Chondrocyte (in vitro differentiated cells): ENCODE measurements at places on chromosomes 13 and 19. TPM values are rescaled to one million over a fixed set of nuclear protein-coding genes. Genes with fewer than 3 reads are reported as not detected.

The VSTM1 gene
- total RNA-seq, result not detected in 3 replicates

The THSD1 gene
- 6.5 to 12.5 TPM (median 6.7 TPM) in 3 replicates for total RNA-seq

The ERVV-1 gene
- total RNA-seq, result not detected in 3 replicates

The PGLYRP2 gene
- not detected in 3 replicates for total RNA-seq

DNA sequence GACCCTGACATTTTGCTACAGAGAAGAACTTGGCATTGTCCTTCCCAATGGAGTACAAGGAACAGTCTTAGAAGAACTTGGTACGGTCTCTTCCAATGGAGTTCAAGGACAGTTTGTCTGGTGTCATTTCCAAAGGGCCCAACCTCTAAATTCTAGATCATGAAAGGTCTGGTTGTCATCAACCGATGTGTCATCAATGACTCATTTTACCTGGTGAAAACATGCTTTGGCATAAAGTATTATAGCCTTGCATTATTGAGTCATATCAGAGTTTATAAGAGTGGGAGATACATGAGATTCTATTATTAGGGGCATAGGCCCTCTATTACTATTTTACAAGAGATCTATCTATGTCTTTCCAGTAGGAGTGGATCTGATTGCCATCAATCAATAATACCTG, 4.3 kb downstream of the CYP2B6 start:
- no peak overlapping the region for H3K4me3 ChIP-seq
- DNase-seq, result no peak
- no peaks in the 10 kb centered on the region for H3K36me3 ChIP-seq
- H3K4me1 ChIP-seq, result no peaks in the 10 kb centered on the region
- no peak overlapping the region for H3K27ac ChIP-seq

- peaks cover 12% of the 10 kb centered on the region for H3K36me3 ChIP-seq
- H3K4me1 ChIP-seq, result peaks cover 28% of the 10 kb centered on the region
- DNase-seq, result no peak
- no peaks in the 10 kb centered on the region for H3K27me3 ChIP-seq
- peak overlapping the region; percentile 80 for H3K4me3 ChIP-seq
Observed at GRCh38 chr19:10501971-10502523, 1.1 kb downstream of the KEAP1 start.

DNA sequence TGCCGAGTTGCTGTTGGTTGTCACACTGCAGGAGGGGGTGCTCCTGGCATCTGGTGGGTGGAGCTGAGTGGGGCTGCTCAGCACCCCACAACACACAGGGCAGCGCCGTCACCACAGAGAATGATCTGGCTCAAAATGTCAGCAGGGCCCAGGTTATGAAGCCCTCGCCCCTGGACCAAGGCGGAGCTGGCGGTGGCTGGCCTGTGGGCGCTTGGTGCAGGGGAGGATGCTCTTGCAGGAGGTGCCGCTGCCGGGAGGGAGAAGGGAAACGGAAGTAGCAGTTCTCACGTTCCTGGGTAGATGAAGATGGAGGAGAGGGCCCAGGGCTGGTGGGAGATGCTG, 14.2 kb upstream of the LENG8 start:
- DNase-seq, result no peak
- no peak overlapping the region for H3K4me3 ChIP-seq
- no peaks in the 10 kb centered on the region for H3K36me3 ChIP-seq

- DNase-seq, result no peak
- H3K36me3 ChIP-seq, result peaks cover 6% of the 10 kb centered on the region
- peaks cover 45% of the 10 kb centered on the region for H3K27me3 ChIP-seq
- H3K4me3 ChIP-seq, result no peak overlapping the region
Observed at GRCh38 chr13:45623516-45624090, 8.1 kb upstream of the ERICH6B start.

DNA sequence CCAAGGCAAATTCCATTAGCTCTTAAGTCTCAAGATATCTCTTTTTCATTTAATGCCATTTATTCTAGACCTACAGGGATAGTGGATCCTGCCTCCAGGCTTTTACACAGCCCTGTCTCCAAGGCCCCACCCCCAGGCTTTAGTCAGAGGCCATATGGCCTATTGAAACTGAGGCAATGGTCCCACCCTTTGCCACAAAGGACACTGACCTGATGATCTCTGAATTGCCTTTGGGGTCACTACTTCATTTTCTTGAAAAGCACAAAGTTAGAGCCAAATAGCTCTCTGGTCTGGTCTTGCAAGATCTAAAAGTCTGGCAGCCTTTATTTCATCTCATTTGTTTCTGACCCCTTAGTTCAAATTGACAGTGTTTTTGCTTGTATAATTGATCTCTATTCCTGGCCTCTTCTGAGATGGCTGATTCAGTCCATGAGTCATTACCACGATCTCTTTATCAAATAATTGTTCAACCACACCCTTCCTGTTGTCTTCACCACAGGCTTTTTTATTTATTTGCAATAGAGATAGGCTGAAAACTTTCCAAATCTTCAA, 209.8 kb downstream of the FGF14 start:
- no peaks in the 10 kb centered on the region for H3K36me3 ChIP-seq
- no peak overlapping the region for H3K27ac ChIP-seq
- no peaks in the 10 kb centered on the region for H3K27me3 ChIP-seq
- peaks cover 25% of the 10 kb centered on the region for H3K4me1 ChIP-seq

DNA sequence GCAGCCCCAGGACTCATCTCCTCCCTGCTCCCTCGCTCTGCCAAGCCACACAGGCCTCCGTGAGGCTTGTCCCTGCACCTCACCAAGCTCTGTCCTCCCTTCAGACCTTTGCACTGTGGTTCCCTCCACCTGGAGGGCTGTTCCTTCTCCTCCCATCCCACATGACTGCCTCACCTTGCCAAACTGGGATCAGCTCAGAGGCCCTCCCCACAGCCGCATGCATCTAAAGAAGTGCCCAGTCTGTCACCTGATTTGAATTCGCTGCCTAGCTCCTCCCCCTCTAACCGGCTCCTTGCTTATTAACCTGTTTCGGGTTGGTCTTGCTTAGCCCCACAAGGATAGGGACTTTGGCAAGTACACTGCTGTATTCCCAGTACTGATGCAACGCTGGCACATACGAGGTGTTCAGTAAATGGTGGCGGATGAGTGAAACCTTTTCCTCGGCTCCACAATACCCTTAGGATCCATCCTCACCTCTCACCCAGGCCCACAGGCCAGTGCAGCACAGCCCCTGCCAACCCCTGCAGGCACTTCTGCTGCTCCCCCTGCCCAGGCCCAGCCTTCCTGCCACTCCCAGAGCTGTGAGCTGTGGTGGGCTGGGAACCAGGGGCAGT, 4.4 kb downstream of the AKT2 start:
- DNase-seq, result peak; percentile 78
- H3K27ac ChIP-seq, result peak overlapping the region; percentile 5
- H3K27me3 ChIP-seq, result no peaks in the 10 kb centered on the region
- H3K4me3 ChIP-seq, result no peak overlapping the region
- H3K4me1 ChIP-seq, result peaks cover 52% of the 10 kb centered on the region

- H3K36me3 ChIP-seq, result no peaks in the 10 kb centered on the region
- H3K27ac ChIP-seq, result no peak overlapping the region
- no peak for DNase-seq
- peaks cover 23% of the 10 kb centered on the region for H3K27me3 ChIP-seq
- no peaks in the 10 kb centered on the region for H3K4me1 ChIP-seq
Observed at GRCh38 chr13:27712421-27712820, 79.9 kb upstream of the GSX1 start.

- H3K27me3 ChIP-seq, result no peaks in the 10 kb centered on the region
- peaks cover 29% of the 10 kb centered on the region for H3K36me3 ChIP-seq
- no peak overlapping the region for H3K4me3 ChIP-seq
Observed at GRCh38 chr19:41328842-41329225, 18.9 kb downstream of the CCDC97 start.

DNA sequence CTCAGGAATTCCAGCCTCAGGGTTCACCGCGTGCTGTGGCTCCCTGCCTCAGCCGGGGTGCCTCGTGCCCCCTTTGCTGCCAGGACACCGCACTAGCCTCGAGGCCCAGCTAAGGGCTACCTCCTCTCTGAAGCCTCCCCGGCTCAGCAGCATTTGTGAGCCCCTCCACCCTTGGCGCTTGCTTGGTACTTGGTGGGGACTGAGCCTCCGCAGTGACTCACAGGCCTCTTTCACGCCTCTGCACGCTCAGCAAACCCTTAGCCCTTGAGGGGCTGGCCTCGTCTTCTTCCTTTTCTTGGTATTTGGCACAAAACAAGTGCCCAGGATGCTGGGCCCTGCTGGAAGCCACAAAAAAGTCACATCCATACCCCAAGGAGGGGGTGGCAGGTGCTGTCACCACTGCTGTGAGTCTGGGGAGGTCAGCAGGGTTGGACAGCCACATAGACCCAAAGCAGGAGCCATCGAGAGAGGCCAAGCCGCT, 85.4 kb upstream of the TM9SF2 start:
- H3K36me3 ChIP-seq, result peaks cover 2% of the 10 kb centered on the region
- peaks cover 11% of the 10 kb centered on the region for H3K27me3 ChIP-seq
- DNase-seq, result no peak
- no peak overlapping the region for H3K27ac ChIP-seq

DNA sequence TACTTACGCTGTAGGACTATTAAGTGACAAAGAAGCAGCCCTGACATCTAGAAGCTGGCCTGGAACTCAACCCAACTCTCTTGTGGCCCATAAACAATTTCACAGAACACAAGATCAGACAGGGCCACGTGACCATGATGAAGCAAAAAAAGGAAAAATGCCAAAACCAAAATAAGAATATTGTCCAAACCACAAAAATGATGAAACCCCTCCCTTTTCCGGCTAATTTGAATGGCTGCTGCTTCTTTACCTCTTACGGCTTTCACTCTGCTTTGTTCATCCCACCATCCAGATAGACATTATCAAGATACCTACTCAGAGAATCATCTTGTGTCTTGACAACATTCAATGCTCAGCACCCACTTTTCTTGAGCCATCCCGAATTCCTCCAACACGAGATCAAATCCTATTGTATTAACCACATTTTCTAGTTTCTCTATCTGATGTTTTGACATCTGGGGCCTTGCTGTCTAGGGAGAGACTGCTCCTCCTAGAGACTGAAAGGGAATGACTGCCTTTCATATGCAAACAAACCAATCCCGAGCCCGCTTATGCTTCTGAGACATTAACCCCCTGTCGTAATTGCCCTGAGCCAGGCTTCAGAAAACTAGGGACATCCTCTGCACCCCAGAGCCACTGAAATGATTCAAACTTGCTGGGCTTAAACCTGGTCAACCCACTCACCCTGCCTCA, 186.3 kb downstream of the TDRD3 start:
- H3K27ac ChIP-seq, result no peak overlapping the region
- DNase-seq, result no peak
- no peak overlapping the region for H3K4me3 ChIP-seq
- H3K27me3 ChIP-seq, result no peaks in the 10 kb centered on the region
- no peaks in the 10 kb centered on the region for H3K36me3 ChIP-seq

DNA sequence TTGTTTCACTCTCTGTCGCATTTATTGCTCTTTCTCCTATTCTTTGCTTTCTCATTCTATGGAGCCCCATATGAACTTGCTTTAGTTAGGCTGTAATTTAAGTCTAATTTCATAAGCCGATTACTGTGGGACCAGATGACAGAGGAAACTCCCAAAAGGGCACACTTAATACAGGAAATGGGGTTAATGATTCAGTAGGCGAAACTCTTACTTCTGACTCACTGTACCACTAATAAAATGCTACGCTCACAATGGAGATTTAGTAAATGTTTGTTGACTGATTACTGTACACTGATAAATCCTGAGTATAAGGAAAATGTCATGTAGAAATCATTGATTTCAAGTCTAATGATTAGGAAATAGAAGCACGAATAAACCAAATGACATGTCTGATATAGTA, 276.4 kb downstream of the KLF5 start:
- H3K4me3 ChIP-seq, result no peak overlapping the region
- H3K27ac ChIP-seq, result no peak overlapping the region
- no peak for DNase-seq
- no peaks in the 10 kb centered on the region for H3K36me3 ChIP-seq
- H3K27me3 ChIP-seq, result no peaks in the 10 kb centered on the region
